ENCODE measurements at places on chromosomes 11 and 22.

DNA sequence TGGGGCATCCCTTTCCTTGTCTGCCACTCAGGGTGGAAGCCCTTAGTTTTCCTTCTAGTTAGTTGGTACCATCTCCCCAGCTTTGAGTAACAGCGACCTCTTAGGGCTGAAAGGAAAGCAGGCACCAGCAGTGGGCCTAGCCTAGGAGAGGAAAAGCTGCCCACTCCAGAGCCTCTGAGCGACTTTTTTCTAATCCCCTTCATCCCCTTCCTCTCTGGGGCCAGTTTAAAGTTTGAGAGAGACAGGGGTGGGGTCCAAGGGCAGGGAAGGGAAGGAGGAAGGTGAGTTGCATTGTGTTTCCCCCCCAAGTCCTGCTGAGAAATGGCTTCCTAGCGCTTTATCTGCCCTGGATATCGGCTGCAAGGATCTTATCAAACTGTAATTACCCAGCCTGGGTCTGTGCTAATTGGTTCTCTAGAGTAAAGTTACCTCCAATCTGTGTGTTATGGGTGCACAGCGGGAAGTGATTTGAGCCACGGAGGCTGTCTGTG is 573.9 kb upstream of the CADM1 start:
- no peak for DNase-seq

- DNase-seq, result no peak
Observed at GRCh38 chr11:69447786-69448185, 33.7 kb upstream of the LINC01488 start.

- no peak for DNase-seq
Observed at GRCh38 chr11:14566331-14567063, 46.3 kb upstream of the PSMA1 start.

DNA sequence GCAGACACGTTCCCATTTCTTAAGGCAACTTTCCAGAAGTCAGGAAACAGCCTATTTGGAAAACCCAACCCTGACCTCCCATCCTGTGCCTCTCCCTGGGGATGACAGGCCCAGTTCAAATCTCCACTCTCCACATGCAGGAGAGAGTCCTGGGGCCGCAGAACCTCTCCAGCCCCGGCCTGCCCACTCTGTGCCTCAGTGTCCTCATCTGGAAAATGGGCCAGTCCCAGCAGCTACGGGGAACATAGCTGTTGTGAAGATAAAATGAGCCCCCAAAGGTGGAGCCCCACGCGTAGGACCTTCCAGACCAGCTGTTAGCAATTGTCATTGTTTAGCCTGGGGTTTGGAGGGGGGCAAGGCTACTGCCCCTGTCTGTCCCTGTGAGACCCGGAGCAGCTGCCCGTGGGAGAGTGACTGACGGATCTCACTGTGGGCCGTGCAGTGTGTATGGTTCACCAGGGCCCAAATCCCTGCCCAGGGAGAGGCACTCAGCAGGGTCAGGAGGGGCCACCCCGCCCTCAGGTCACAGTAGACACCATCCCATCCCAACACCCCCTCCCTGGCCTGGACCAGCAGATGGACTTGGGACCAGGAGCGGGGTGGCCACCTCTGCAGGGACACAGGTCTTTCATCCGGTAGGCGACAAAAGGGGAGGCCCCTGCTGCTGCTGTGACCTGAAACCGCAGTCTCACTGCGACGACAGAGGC is 145.9 kb downstream of the CTTN start:
- no peak for DNase-seq

GRCh38 chr11:77353131-77353530 is 51.6 kb upstream of the GDPD4 start:
- DNase-seq, result no peak

GRCh38 chr11:119316729-119317591 is at the start of gene MCAM:
MCAM (minus strand) TSS chr11:119317130; CDS start chr11:119317101, 29 bp downstream.
- no peak for DNase-seq

DNA sequence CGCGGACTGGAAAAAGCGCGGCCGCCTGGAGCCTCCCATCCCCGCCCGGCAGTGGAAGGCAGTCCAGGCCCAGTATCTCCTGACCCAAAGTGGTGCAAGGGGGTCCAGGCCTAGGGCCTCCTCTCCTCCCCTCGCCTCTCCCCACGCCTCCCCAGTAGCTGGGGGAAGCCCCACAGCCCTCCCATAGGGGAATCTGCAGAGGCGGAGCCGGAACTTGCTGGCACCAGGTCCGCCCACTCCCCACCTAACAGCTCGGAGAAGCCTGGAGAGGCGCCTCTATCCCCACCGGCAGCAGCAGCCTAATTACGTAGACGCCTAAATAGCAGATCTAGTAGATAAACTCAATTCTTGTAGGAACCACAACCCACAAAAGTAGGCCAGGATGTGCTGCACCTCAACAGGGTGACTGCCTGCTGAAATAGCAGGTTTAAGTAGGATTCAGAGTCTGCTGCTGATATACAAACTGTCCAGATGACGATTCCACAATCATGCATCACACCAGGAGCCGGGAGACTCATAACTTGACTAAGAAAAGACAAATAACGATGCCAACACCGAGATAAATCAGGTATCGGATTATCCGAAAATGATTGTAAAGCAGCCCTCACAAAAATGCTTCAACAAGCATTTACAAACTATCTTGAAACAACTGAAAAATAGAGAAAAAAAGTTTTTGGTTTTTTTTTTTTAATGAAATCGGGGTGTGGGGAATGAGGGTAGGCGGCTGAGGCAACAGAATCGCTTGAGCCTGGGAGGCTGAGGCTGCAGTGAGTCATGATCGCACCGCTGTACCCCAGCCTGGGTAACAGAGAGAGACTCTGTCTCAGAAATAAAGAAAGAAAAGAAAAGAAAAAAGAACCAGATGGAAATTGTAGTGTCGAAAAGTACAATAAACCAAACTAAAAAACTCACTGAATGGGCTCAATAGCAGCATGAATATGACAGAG is 11.4 kb upstream of the BRD1 start:
- peak; percentile 57 for DNase-seq

- no peak for DNase-seq
Observed at GRCh38 chr11:8265681-8266241, 2.1 kb upstream of the LMO1 start.

DNA sequence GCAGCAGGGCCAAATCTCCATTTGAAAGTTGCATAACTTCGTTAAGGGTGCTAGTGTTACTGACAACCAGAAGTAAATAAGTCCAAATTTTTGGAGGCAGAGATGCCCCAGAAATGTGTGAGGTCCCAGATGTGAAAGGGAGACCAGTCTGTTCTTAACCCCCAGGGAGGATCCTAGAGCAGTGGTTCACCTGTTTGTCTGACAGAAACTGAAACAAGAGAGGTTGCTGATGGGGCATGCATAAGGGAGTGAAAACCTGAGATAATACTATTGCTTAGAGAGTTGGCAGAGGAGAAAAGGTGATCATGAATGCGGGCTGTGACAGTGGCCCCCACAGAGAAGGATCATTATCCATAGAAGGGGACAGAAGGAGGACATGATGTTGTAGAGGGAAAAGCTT is 3.8 kb downstream of the CBLIF start:
- DNase-seq, result no peak

All from stimulated activated CD8-positive, alpha-beta memory T cell treated with anti-CD3 and anti-CD28 coated beads, Interleukin-2, amount 100 ng/mL, for 1 hour (primary cell).